Type B pancreatic cell (in vitro differentiated cells): ENCODE measurements at places on chromosomes 16 and 17.
A peak's percentile ranks its signal among the peaks of the same experiment; 100 is the strongest.

DNA sequence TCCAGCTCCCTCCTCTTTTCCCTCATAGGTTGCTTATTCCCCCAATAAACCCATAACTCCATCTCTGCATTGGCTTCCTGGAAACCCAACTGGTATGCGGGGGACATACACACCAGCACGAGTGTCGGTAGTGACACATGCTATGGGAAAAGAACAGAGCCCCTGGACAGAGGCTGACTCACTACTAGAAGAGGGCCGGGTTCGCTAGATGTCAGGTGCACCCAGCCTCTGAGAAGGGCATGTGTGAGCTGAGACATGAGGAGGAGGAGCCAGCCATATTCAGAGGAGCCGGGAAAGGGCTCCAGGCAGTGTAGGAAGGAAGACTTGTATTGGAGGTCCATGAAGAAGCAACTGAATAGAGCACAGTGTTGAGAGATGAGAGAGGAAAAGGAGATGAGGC, 241.1 kb downstream of the SOX9 start:
- H3K27ac ChIP-seq = peak overlapping the region; percentile 9
- peaks cover 46% of the 10 kb centered on the region for H3K4me1 ChIP-seq
- peaks cover 8% of the 10 kb centered on the region for H3K36me3 ChIP-seq
- peaks cover 13% of the 10 kb centered on the region for H3K27me3 ChIP-seq

GRCh38 chr17:56593646-56594319, at the start of gene NOG:
TSS of gene NOG (plus strand) at chr17:56593699. CDS start at chr17:56594224, 525 bp downstream.
- peaks cover 69% of the 10 kb centered on the region for H3K27me3 ChIP-seq
- H3K36me3 ChIP-seq = no peaks in the 10 kb centered on the region
- peak; percentile 81 for DNase-seq
- peak within 1 kb of the TSS; percentile 43 for H3K27ac ChIP-seq

GRCh38 chr17:60745544-60745943, 67.9 kb downstream of the BCAS3 start:
- H3K27ac ChIP-seq = no peak overlapping the region
- no peak for DNase-seq
- no peak overlapping the region for H3K4me3 ChIP-seq
- no peaks in the 10 kb centered on the region for H3K27me3 ChIP-seq

GRCh38 chr17:80265205-80266068, 4.8 kb downstream of the RNF213 start:
- H3K27ac ChIP-seq = peak overlapping the region; percentile 29
- peaks cover 4% of the 10 kb centered on the region for H3K36me3 ChIP-seq
- H3K4me1 ChIP-seq = peaks cover 11% of the 10 kb centered on the region
- H3K27me3 ChIP-seq = no peaks in the 10 kb centered on the region

DNA sequence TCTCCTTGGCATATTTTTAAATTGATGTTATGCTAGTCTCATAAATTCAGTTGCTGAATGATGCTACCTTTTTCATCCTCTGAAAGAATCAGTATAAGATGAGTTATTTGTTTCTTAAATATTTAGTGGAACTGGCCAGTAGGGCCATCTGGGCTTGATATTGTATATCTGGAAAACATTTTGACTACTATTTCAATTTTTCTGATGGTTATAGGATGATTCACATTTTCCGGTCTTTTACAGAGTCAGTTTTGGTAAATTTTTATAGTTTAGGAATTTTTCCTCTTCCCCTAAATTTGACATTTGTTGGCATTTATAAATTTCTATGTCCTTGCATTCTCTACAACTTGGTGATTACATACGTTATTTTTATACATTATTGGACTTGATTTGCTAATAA, 296.3 kb upstream of the AXIN2 start:
- H3K27ac ChIP-seq = no peak overlapping the region
- DNase-seq = no peak
- H3K27me3 ChIP-seq = no peaks in the 10 kb centered on the region
- no peak overlapping the region for H3K4me3 ChIP-seq

DNA sequence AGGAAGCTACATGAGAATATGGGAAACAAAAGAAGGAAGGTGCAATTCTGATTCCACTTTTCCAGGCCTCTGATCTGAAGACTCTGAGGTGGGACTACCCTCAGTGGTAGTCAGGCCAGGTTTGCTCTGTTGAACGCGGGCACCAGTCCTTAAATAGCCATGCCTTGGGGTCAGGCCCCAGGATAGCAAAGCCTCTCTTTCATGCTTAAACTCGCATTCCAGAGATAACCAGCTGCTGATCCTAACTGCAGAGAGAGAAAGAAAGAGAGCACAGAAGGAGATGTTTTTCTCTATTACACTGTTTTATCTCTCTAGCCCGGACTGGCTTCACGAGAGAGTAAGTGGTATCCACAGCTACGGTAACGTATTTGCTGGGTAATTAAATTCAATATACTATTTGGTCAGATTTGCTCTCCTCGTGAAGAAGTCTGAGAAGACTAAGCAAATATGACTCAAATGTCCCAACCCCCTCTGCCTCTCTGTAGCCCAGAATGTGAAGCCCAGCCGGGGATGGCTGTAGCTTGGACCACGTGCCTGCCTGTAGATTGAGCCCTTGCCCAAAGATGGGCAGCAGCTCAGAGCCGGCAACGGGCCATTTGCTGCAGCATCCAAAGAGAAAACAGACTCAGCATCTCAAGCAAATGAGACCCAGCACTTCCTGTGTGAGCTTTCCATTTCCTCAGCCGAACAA, 122.2 kb downstream of the SMG6 start:
- H3K4me3 ChIP-seq = peak overlapping the region; percentile 52
- no peak for DNase-seq
- peaks cover 56% of the 10 kb centered on the region for H3K4me1 ChIP-seq
- H3K27me3 ChIP-seq = no peaks in the 10 kb centered on the region

DNA sequence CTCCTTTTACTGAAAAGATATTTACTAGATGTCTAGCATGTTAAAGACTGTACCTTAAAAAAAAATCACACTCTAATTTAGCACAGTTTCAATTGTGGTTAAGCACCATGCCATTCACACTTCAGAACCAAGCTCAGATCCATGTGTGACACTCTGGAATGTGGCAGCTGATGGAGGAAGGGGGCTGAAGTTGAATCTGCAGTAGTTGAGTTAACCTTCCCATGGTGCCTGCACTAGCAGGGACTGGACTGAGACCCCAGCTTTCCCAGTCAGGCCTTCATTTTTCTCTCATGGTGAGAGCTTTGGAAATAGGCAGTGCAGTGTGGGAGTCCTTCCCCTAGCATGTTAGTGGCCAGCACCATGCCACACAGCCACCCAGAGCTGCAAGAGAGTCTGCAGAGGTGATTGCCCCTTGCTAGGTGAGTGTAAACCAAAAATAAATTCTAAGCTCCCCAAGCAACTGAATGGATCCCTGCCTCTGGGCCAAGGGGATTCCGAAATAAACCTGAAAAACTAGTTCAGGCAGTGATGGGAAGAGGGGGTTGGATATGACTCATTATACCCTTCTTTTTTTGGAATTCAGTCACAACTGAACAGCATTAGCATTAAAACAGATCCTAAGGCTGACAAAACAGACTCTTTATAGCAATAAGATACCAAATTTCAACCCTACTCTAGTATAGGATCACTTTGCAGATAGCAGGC, 208.5 kb downstream of the WWOX start:
- H3K4me1 ChIP-seq = peaks cover 25% of the 10 kb centered on the region
- DNase-seq = no peak
- no peak overlapping the region for H3K4me3 ChIP-seq
- H3K27me3 ChIP-seq = peaks cover 9% of the 10 kb centered on the region
- peaks cover 7% of the 10 kb centered on the region for H3K36me3 ChIP-seq
- no peak overlapping the region for H3K27ac ChIP-seq

- H3K27ac ChIP-seq = no peak overlapping the region
- peaks cover 12% of the 10 kb centered on the region for H3K4me1 ChIP-seq
- peaks cover 3% of the 10 kb centered on the region for H3K27me3 ChIP-seq
- no peak for DNase-seq
Observed at GRCh38 chr16:82643136-82643535, 16.4 kb downstream of the CDH13 start.

DNA sequence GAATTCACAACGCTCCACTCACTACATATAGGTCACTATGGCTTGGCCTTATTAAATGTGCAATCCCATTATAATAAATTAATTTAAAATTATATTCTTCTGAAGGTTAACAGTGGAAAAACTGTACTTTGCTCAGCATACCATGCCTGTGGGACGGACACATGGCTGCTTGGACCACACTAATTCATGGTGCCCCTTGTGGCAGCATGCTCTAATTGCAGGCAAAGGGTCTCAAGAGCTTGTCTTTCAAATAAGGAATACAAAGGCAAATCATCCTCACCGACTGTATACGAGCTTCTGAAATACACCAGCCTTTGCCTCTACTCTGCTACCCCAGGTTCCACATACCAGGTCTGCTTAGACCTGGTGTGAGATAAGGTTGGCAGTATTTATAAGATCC, 11.7 kb downstream of the SMPD3 start:
- H3K4me3 ChIP-seq = no peak overlapping the region
- no peak overlapping the region for H3K27ac ChIP-seq
- H3K36me3 ChIP-seq = no peaks in the 10 kb centered on the region
- no peaks in the 10 kb centered on the region for H3K4me1 ChIP-seq
- H3K27me3 ChIP-seq = peaks cover 24% of the 10 kb centered on the region
